ENCODE measurements at places on chromosomes 1 and 21.
A peak's percentile ranks its signal among the peaks of the same experiment; 100 is the strongest.

DNA sequence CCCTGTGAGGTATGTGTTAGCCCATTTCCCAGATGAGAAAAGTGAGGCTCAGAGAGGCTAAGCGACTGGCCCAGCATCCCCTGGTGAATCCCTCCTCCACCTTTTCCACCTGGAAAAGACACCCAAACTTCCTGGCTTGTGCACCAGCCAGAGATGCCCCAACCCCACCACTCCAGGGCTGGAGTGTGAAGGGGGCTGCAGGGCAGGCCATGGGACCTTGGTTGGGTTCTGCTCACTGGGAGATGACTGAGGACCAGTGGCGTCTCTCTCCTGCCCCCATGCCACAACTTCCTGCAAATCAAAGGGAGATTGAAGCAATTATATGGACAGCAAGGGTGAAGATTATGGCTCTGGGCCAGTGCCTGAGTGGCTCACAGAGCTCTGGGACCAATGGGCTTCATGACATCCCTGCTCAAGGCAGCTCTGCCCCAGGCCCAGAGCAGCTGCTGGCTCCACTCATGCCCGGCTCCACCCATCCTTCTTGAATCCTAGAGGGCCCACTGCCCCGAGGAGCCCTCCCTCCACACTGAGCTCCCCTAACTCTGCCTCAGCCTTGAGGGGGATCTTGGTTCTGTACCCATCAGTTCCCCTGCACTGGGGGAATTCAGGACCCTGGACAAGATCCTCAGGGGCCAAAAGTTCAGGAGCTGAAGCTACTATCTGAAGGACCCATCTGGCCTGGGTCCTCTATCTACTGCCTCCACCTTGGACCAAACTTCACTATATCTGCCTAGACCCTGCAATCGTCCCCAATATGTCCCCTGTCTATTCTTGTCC is 416.9 kb downstream of the PTPRU start:
- no peaks in the 10 kb centered on the region for H3K36me3 ChIP-seq
- H3K27me3 ChIP-seq = peaks cover 19% of the 10 kb centered on the region
- H3K4me1 ChIP-seq = no peaks in the 10 kb centered on the region
- no peak for DNase-seq
- H3K4me3 ChIP-seq = no peak overlapping the region
- no peak overlapping the region for H3K27ac ChIP-seq

GRCh38 chr21:46206163-46207005 is 22.1 kb upstream of the SPATC1L start:
- no peak overlapping the region for H3K4me3 ChIP-seq
- H3K4me1 ChIP-seq = no peaks in the 10 kb centered on the region
- H3K36me3 ChIP-seq = peaks cover 2% of the 10 kb centered on the region
- no peak for DNase-seq
- H3K27me3 ChIP-seq = no peaks in the 10 kb centered on the region
- no peak overlapping the region for H3K27ac ChIP-seq

GRCh38 chr1:17118268-17118667 is 983 bp downstream of the PADI2 start:
- no peak for DNase-seq
- peaks cover 4% of the 10 kb centered on the region for H3K4me1 ChIP-seq
- no peak overlapping the region for H3K27ac ChIP-seq
- no peaks in the 10 kb centered on the region for H3K36me3 ChIP-seq

DNA sequence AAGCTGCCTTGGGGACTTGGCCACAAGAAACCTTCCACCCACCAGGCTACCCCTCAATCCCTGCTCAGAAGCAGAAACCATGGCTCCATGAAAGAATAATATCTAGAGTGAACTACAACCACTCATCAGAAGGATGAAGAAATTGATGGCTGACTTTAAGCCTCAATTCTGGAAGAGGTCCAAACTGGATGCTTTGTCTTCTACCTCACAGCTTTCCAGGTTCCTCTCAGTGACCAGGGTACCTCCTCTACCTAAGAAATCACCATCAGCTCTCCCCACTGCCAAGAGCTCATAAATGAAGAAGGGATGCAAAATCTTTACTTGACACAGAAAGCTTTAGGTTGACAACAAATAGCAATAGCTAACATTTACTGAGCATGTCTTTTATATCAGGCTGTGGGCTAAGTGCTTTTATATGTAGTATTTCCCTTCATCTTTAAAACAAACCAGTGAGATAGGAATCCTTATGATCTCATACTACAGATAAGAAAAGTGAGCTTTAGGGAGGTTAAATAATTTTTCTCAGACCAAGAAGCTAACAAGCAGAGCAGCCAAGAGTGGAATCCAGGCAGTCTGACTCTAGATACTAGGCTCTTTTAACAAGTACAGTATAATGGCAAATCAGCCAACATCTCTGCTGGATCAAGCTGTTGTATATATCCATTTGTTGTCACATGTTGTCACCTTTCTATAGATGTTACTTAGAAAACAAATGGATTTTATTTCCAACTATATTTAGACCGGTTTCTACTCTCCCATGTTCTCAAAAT is 243.0 kb upstream of the SGIP1 start:
- H3K27ac ChIP-seq = peak overlapping the region; percentile 22
- H3K27me3 ChIP-seq = no peaks in the 10 kb centered on the region

DNA sequence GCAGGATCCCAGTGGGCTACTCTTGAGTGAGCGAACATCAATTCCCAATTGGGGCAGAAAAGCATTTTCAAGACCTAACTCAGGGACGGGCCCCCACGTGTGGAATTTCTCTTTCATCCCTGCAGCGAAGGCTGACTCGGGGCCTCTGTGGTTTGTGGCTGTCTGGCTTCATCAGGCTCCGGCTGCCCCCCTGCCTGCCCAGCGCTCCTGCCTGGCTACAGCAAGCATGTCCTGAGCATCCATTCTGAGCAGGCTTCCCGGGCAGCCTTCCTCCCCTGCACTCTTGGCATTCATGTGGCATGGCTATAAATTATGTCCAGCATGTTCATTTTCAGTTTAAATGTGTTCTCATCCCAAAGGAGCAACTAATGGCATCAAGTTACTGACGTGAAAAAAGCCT is 588.1 kb downstream of the KIF26B start:
- H3K27ac ChIP-seq = no peak overlapping the region
- H3K27me3 ChIP-seq = no peaks in the 10 kb centered on the region
- no peak overlapping the region for H3K4me3 ChIP-seq
- DNase-seq = no peak
- no peaks in the 10 kb centered on the region for H3K4me1 ChIP-seq

- peaks cover 2% of the 10 kb centered on the region for H3K36me3 ChIP-seq
- no peak for DNase-seq
- no peaks in the 10 kb centered on the region for H3K4me1 ChIP-seq
- no peak overlapping the region for H3K4me3 ChIP-seq
- H3K27ac ChIP-seq = no peak overlapping the region
Observed at GRCh38 chr1:217563179-217563578, 67.7 kb downstream of the GPATCH2 start.

- peaks cover 17% of the 10 kb centered on the region for H3K4me1 ChIP-seq
- H3K27ac ChIP-seq = no peak overlapping the region
- DNase-seq = peak; percentile 57
- H3K27me3 ChIP-seq = peaks cover 6% of the 10 kb centered on the region
- H3K36me3 ChIP-seq = no peaks in the 10 kb centered on the region
- peak overlapping the region; percentile 67 for H3K4me3 ChIP-seq
Observed at GRCh38 chr1:11648732-11649158, 5.5 kb downstream of the FBXO2 start.

DNA sequence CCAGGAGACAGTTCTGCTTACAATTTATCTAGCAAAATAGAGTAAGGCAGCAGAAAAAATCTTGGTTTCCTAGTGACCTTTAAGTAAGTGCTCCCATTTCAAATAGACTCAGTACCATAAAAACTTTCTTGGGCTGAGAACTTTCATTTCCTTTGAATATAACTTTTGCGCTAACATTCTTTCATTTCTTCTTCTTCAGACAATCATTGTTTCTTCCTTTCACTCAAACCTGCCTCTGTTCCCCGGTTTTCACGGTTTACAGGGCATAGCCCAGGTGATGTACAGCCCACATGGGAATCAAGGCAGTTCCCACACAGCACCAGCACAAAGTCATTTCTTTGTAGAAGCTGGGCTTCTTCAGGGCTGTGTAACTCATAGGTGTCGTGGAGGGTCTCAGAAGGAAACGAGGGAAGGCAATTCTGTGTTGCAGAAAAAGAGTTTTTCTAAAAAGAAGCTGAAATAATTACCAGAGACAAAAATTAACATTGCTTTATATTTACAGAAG is 611.6 kb downstream of the SMYD3 start:
- DNase-seq = no peak
- no peak overlapping the region for H3K27ac ChIP-seq
- H3K27me3 ChIP-seq = no peaks in the 10 kb centered on the region
- peaks cover 6% of the 10 kb centered on the region for H3K36me3 ChIP-seq
- no peaks in the 10 kb centered on the region for H3K4me1 ChIP-seq
- H3K4me3 ChIP-seq = no peak overlapping the region

DNA sequence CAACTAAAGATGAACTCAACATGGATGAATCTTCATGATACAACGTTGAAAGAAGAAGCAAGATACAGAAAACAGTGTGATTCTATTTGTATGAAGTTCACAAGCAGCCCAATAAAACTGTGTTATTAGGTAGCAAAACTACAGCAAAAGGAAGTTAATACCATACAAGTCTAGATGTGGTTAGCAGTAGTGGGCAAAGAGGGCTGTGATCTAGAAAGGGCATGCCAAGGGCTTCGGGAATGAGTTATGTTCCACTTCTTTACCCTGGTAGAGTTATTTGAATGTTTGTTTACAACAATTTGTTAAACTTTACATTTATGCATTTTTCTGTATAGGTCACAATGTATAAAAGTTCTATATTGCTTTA is 9.2 kb downstream of the TNFRSF9 start:
- peaks cover 46% of the 10 kb centered on the region for H3K4me1 ChIP-seq
- H3K27me3 ChIP-seq = no peaks in the 10 kb centered on the region
- H3K4me3 ChIP-seq = peak overlapping the region; percentile 77

DNA sequence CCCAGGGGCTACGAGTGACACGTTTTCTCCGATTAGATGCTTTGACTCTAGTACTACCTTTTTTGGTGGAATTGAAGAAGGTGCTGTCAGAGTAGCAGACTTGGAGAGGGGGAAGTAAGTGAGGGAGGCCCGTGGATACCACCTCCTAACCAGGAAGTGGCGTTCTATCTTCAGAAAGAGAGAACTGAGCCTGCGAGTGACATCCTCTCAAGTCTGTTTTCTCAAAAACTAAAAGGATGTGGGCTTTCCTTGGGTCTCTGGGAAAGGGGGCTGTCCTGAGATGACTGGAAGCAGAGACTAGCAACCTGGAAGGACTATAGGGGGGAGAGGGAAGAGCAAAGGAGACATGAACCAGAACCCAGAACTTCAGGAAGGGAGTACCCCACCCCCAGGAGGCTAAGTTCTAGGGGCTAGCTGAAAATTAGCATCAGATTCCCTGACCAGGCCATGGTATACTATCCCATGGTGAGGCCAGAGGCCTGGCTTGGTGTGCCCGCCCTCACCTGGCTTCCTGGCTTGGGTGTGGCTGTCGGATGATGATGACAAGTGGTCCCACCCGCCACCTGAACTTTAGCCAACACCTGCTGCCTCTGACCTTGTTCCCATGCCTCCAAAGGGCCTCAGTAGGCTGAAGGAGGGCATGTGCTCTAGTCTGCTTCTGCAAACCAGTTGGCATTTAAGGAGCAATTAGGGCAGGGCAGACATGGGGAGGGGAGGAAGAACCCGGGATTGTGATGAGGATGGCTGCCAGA is 49.1 kb downstream of the ATP2B4 start:
- peak overlapping the region; percentile 85 for H3K4me3 ChIP-seq
- peaks cover 4% of the 10 kb centered on the region for H3K36me3 ChIP-seq
- peak overlapping the region; percentile 100 for H3K27ac ChIP-seq
- DNase-seq = no peak

- H3K27me3 ChIP-seq = peaks cover 14% of the 10 kb centered on the region
- no peak overlapping the region for H3K4me3 ChIP-seq
- H3K27ac ChIP-seq = no peak overlapping the region
- H3K4me1 ChIP-seq = peaks cover 6% of the 10 kb centered on the region
Observed at GRCh38 chr1:220430059-220430458, 97.9 kb upstream of the MARK1 start.

GRCh38 chr1:27574871-27575831 is 28.8 kb downstream of the AHDC1 start:
- DNase-seq = no peak
- H3K36me3 ChIP-seq = no peaks in the 10 kb centered on the region
- H3K27ac ChIP-seq = no peak overlapping the region
- H3K27me3 ChIP-seq = no peaks in the 10 kb centered on the region

DNA sequence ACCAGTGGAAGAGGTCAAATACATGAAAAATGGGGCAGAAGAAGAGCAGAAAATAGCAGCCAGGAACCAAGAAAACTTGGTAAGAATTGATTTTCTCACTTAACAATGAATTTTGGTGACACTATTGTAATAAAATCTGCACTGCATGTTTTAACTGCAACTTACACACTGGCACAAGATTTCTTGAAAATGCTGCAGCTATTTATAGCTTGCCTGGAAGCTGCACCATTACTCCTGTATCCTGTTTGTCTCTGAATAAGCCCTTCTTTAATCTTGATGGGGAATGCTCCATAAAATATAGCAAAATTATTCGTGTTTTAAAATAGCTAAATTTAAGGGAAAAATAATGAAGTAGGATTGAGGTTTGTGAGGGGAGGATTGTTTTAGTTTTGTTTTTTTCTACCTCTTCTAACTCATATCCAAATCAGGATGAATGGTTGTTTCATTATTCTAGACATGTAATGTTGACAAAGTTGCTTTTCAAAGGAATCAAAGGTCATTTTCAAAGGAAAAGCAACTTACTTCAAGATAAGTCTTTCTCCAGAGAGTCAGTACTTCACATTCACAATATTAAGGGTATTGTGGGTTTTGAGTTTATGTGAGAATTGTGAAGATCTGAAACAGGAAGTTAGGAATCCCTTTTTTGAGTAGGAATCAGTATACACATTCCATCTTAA is 120.9 kb downstream of the C1orf21 start:
- H3K36me3 ChIP-seq = no peaks in the 10 kb centered on the region
- H3K4me3 ChIP-seq = no peak overlapping the region
- peaks cover 9% of the 10 kb centered on the region for H3K27me3 ChIP-seq
- H3K27ac ChIP-seq = peak overlapping the region; percentile 28

DNA sequence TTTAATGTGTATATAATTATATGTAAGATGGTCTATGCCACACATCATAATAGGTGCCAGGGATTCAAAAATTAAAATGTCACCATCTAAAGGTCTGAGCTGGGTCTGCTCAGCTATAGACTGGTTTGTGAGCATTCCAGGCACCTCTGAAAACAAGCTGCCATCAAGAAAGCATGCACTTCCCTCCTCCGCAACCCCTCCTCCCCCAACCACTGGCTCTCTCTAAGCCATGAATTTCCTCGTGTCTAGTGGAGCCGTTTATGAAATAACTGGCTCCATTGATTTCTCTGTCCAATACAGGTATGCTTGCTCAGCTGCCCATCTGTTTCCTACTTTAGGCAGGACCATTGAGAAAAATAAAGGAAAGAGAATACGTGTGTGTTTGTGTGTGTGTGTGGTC is 522.6 kb upstream of the PLXNA2 start:
- no peak for DNase-seq
- H3K27ac ChIP-seq = no peak overlapping the region
- H3K4me1 ChIP-seq = no peaks in the 10 kb centered on the region
- H3K36me3 ChIP-seq = no peaks in the 10 kb centered on the region

GRCh38 chr1:185636848-185637247 is 97.3 kb upstream of the HMCN1 start:
- peaks cover 18% of the 10 kb centered on the region for H3K4me1 ChIP-seq
- peak overlapping the region; percentile 23 for H3K4me3 ChIP-seq
